ENCODE measurements at places on chromosomes 2 and 18.

GRCh38 chr2:37915773-37916172 lies 9.3 kb upstream of the RMDN2 start:
- no peak for DNase-seq

DNA sequence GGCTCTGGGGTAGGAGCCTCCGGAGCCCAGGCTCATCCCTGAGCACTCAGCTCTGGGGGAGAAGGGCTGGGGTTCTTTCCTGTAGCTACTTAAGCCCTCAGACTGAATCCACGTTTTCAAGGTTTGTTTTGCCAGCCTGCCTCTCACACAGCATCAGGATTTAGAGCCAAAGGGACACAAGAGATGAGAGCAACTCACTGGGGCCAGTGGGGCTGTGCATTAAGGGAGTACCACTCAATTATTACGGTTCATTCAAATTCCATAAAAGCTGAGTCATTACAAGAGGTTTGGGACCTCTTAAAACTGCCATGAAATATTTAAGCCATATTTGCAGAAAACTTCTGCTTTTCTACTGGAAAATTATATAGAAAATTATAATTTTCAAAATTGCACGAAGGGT lies 17.1 kb upstream of the SNED1 start:
- peak; percentile 75 for DNase-seq

DNA sequence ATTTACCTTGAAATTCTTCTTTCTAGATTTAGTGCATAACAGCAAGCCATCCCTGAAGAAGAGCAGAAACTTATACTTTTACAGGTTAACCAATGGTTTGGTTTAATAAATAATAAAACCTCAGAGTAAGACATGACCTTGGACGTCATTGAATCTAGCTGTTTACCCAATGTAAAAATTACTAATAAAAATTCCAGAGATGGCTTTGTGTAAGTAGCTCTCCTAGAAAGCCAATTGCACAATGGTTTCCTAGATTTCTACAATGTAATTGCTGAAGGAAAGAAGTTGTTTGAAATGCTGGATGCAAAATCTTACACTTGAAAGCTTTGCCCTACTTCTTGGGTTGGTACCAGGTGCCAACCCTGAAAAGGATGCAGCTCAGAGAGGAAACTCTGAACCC lies 1.5 kb downstream of the XDH start:
- no peak for DNase-seq

GRCh38 chr2:128558895-128559532 lies 240.3 kb upstream of the HS6ST1 start:
- DNase-seq = peak; percentile 28

GRCh38 chr2:238925281-238925680 lies 77.4 kb downstream of the TWIST2 start:
- no peak for DNase-seq

- DNase-seq = no peak
Measured at GRCh38 chr2:182300608-182301007, 126.2 kb downstream of the PDE1A start.

DNA sequence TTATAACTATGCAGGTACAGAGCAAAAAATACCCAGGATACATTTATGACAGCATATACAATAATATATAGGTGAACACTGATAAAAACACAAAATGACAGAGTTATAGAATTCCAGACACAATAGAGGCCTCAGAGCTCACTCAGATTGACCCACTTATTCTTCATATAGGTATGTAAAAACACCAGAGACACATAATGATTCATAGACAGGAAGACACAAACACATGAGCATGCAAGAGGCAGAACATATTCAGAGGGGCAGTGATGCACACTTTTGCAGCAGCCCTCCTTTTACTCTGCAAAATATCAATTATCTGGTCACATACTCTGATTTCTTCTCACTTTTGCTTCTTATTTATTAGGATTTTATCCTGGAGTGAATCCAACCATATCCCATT lies 633.3 kb upstream of the ACVR2A start:
- DNase-seq = no peak

GRCh38 chr2:149170911-149171310 lies 132.4 kb downstream of the LYPD6B start:
- no peak for DNase-seq

GRCh38 chr18:43061816-43062215 lies 53.7 kb downstream of the RIT2 start:
- DNase-seq = no peak

DNA sequence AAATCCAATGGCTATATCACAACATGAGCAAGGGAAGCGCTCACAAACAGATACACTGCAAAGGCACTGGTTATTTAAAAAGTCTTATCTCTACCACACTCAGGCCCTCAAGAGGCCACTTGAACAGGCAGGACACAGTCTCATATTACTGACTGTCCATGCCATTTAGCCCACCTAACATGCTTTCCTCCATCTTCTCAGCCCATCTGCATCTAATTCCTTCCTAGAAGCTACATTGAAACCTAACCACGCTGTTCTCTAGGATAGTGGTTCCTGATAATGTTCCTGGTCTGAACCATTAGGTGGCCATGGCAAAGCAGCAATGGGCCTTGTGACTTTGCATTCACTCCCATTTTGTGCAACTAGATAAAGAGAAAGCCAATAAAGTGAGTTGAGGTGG lies 22.5 kb upstream of the NEB start:
- no peak for DNase-seq

- DNase-seq = no peak
Measured at GRCh38 chr2:111967018-111967417, 68.6 kb downstream of the MERTK start.

- DNase-seq = no peak
Measured at GRCh38 chr18:3468833-3469232, 18.9 kb downstream of the TGIF1 start.

DNA sequence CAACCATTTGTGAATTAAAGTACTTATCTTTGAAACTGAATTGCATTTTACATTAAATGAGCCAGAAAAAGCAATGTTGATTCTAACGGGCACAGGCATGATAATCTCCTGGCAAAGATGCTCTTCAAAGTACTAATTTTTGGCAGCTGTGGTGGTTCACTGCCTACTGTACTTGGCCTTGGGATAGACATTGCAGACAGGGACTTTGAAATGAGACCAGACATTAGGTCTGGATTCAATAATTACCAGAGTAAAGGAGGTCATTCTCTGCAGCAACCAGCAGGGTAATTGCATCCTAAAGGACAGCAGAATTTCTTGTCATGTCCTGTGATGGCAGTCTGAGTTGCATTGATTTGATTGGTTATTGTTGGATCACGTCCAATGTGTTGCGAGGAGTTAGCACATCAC lies 986.5 kb downstream of the TDRD15 start:
- DNase-seq = no peak

DNA sequence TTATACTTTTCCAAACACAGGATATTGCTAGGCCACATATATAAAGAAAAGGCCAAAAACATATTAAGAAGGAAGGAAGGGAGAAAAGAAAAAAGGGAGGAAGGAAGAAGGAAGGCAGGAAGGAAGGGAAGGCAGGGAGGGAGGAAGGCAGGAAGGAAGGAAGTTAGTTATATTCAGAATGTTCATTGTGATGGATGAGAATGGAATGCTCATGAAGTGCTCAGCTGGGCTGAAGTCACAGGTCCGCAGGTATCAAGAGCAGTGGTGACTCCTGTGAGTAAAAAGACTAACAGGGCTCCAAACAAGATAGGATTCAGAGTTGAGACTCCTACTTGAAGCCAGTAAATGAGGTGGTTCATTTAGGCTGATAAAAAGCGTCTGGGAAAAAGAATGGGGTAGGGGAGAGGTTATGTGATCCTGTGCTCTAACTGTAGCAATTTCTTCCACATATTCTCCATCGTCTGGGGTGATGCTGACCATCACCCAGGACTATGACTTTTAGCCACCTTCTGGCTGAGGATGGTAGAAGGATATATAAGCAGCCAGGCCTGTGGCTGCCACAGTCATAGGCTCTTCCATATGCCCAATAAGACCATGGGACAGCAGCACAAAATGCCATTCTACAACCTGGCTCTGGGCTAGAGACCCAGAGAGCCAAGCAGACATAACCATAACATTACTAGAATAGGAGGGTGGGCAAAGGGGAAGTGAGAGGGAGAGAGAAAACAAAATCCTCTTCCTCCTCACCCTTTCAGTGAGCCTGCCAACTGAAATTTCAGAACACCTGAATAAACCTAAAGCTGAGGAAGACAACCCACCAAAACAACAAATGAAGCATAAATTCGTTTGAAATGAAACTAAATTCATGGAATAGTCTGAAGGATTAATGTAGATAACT lies 173.2 kb downstream of the MYO3B start:
- no peak for DNase-seq

- peak; percentile 74 for DNase-seq
Measured at GRCh38 chr2:122748552-122749011, 993.1 kb downstream of the TSN start.

DNA sequence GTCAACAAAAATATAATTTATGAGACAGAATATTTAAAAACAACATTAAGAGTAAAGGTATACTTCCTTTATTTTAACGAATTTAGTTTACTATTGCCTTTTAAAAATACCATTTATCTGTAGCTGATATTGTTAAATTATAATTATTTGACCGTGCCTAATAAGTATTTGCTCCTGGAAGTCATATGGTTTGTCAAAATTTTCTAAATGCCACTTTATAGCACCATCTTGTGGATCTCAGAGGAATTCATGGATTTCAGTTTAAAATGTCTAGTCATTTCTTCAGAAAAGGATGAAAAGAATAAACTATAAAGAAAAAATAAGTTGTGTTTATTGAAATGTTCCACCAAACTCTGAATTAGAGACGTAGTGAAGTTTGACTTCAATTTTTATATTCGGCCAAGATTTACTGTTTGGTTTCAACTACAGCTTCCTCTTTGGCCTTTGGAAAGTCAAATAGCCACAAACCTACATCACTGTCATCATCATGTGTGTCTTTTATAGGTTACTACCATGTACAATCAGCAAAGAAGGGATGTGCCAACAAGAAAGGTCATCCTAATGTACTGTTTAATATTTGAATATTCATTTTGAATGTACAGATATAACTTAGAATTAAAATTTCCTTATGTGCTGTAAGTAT lies 10.3 kb upstream of the FTCDNL1 start:
- peak; percentile 20 for DNase-seq

GRCh38 chr2:209579230-209579749 lies 155.4 kb downstream of the MAP2 start:
- peak; percentile 31 for DNase-seq

DNA sequence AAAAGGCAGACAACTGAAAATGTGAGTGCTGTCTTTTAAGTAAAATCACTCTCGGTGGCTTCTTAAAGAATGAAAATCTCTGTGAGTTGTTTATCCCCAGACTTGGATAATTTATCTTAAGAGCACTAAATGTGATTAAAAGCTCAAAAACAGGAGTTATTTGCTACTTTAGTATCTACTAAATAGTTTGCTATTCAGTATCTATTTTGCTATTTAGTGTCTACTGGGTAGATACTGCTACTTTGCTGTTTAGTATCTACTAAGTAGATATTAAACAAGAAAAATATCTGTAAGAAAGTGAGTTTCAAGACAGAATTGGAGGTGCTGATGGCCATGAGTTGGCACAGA lies 1.4 kb upstream of the KCNG3 start:
- no peak for DNase-seq

- no peak for DNase-seq
Measured at GRCh38 chr18:65788373-65788772, 37.6 kb downstream of the CDH7 start.

DNA sequence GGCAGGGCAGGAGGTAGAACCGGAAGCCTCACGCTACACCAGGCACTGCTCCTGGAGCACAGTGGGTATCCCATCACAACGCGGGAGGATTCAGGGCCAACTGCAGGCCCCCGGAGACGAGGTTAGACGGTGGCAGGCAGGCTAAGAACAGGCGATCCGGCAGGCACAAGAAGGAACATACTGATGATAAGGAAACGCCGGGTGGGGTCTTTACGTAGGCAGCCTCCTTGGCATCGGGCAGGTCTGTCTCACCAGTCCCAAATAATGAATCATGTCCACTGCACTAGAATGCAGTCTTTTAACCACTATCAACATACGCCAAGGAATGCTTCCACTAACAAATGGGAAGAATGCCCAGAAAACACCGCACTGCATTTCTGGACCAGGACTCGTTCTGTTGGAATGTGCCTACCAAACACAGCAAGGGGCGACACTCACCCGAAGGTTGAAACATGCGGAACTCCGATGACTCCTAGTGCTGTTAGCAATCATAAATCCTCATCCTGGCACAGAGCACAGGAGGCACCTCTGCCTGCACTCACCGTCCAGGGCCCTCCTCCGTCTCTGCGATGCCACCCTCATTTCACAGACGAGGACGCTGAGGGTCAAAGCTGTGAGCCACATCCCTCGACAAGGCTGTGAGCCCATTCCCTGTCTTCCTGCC lies 35.2 kb downstream of the ZNF516 start:
- peak; percentile 100 for DNase-seq

- no peak for DNase-seq
Measured at GRCh38 chr2:220574038-220574437, 946.6 kb downstream of the SLC4A3 start.

DNA sequence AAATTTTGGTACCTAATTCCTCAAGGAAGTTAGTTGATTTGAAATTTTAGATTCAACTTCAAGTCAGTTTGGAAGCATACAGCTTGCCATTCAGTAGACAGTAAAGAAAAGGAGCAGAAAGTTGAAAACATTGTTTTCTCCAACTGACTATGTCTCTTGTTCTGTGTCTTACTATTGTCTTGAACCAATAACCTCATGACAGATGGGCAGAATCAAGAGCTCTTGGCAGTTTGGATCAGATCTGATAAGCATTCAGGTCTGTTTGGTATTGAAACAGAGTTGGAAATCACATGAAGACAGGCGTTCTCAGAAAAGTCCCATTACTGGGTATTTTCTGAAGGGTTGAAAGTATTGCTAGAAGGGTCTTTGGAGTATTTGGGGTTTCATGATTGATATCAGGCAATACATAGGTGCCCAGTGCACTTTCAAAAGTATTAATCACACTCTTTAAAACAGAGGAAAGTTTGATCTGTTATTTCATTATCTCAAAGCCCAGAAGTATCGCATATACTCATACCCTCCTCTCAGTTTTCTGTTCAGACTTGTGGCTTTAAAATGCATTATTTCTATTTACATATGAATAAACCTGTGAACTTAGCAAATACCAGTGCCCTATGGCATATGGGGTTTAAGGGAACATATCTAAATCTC lies 428.4 kb upstream of the ZEB2 start:
- no peak for DNase-seq

GRCh38 chr18:10514082-10514481 lies 11.7 kb upstream of the NAPG start:
- DNase-seq = no peak

DNA sequence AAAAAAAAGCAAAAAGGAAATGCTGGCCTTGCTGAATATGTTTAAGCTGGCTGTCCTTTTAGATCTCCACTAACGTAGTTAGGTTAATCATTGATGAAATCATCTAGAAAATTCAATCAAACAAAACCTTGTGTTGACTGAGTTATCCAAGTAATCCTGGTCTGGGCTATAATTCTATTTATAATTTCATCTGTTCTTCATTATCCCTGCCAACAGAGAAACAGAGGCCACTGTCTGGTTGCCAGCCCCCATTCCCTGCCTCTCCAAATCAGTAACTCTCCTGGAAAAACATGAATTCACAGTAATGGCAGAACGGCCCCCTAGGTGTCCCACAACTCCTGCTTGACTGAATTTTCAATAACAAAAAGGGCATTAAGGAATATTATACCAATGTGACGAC lies 24.6 kb downstream of the DOCK10 start:
- peak; percentile 54 for DNase-seq

GRCh38 chr18:44786257-44786656 lies 105.6 kb downstream of the SETBP1 start:
- DNase-seq = no peak

GRCh38 chr2:235255693-235256092 lies 238.2 kb upstream of the AGAP1 start:
- peak; percentile 39 for DNase-seq
